ENCODE measurements at places on chromosomes 2 and 18.

DNA sequence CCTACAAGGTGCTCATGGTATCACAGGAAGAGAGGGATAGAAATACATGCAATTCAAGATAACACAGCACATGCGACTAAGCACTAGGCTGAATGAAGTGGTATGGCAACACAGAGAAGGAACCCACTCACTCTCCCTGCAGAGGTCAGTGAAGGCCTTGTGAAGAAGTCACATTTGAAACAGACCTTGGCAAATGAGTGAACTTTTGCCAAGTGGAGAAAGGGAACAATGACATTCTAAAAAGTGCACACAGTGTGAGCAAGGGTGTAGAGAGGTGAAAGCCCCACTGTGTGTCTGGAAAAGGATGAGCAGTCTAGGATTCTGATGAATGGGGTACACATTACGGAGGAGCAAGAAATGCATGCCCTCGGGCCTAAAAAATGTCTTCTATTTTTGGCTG is 23.3 kb downstream of the KLF7 start:
- DNase-seq = no peak

DNA sequence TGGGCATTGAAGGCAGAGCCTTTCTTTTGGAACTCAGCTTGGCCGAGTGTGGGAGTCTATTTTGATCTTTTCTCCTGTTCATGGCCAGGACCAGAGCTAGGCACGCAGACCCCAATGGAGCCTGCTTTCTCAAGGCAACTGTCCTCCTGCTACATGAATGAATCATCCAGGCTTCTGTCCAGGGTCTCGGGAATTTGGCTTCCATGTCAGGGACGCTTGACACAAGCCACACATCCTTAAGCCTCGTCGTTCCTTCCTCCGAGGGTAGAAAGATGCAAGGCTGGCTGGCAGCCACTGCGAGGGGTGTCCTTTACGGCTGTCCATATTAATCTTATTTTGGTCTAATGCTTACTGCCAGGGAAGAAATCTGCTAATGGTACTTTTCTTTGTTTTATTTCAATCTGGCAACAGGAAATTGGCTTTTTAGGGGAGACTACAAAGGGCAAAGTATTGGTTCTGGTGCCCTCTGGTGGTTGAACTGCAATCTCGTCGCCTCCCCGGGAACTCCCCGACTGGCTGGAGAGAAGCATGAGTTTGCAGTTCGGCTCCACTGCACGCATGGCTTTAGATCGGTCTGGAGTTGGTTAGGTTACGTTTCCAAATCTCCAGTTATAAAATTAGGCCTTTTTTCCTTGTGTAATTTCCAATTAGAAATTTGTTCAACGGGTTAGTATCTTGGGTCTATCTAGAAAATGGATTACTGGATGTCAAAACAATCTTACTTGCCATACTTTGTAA is 135.2 kb downstream of the ALPK2 start:
- DNase-seq = peak; percentile 90

DNA sequence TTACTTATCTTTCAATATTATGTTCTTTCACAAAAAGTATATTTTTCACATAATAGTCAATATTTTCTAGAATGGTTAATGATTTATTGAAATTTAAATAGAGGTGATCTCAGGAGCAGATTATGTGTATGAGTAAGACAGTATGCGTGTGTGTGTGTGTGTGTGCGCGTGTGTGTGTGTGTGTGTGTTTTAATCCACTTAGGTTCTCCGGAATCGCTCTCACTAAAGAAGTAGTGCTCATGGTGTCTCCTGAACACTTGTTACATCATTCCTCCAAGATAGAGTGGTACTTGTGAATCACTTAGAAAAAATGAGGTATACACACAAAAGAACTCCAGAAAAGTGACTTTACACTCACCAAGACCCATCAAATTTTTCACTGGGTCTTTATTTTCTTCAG is 91.0 kb upstream of the KCNH7 start:
- DNase-seq = no peak

GRCh38 chr2:58633613-58634365 is 392.7 kb upstream of the FANCL start:
- no peak for DNase-seq

GRCh38 chr2:121721926-121722325 is 14.7 kb downstream of the NIFK start:
- no peak for DNase-seq

- DNase-seq = no peak
Observed at GRCh38 chr2:80112790-80113189, 191.8 kb downstream of the LRRTM1 start.

GRCh38 chr2:226835420-226835795 is 446 bp upstream of the RHBDD1 start:
- no peak for DNase-seq

All from osteocyte (in vitro differentiated cells).